Natural killer cell treated with Interleukin-12 subunit alpha and Interleukin-12 subunit beta and Interleukin-15 and Interleukin-18, amount 100 ng/mL, for 72 hours (primary cell): ENCODE measurements at places on chromosomes 7 and 10. TPM values are rescaled to one million over a fixed set of nuclear protein-coding genes. Genes with fewer than 3 reads are reported as not detected.

GRCh38 chr7:154858836-154859537 is 143.9 kb downstream of the PAXIP1 start:
- no peak overlapping the region for H3K4me3 ChIP-seq
- no peak overlapping the region for H3K27ac ChIP-seq
- H3K36me3 ChIP-seq, result no peaks in the 10 kb centered on the region
- no peaks in the 10 kb centered on the region for H3K4me1 ChIP-seq
- no peak for DNase-seq

DNA sequence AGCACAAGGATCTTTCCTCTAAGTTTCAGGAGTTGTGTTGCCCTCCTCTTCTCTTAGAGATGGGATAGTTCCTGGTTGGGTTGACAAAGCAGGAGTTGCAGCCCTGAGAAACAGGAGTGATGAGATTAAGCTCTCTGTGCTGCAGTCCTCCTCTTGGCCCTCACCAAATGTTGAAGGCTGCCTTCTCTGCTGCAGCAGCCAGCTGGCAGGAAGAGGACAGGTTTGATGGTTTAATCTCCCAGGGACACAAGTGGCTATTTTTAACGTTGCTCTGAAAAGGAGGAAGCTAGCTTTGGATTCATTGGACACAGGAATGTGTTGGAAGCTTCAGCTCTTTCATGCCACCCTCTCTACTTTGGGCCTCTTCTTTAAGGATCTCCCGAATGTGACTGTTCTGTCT is 9.4 kb downstream of the STRIP2 start:
- H3K27me3 ChIP-seq, result no peaks in the 10 kb centered on the region
- no peak for DNase-seq
- peaks cover 4% of the 10 kb centered on the region for H3K4me1 ChIP-seq
- no peak overlapping the region for H3K4me3 ChIP-seq
- peaks cover 21% of the 10 kb centered on the region for H3K36me3 ChIP-seq

GRCh38 chr7:116810267-116811116 is 51.9 kb upstream of the CAPZA2 start:
- H3K36me3 ChIP-seq, result no peaks in the 10 kb centered on the region
- no peaks in the 10 kb centered on the region for H3K4me1 ChIP-seq
- H3K4me3 ChIP-seq, result no peak overlapping the region
- H3K27me3 ChIP-seq, result no peaks in the 10 kb centered on the region

GRCh38 chr7:132161533-132161915 is 414.7 kb downstream of the PLXNA4 start:
- no peaks in the 10 kb centered on the region for H3K4me1 ChIP-seq
- H3K27me3 ChIP-seq, result no peaks in the 10 kb centered on the region
- H3K4me3 ChIP-seq, result no peak overlapping the region
- H3K27ac ChIP-seq, result no peak overlapping the region

DNA sequence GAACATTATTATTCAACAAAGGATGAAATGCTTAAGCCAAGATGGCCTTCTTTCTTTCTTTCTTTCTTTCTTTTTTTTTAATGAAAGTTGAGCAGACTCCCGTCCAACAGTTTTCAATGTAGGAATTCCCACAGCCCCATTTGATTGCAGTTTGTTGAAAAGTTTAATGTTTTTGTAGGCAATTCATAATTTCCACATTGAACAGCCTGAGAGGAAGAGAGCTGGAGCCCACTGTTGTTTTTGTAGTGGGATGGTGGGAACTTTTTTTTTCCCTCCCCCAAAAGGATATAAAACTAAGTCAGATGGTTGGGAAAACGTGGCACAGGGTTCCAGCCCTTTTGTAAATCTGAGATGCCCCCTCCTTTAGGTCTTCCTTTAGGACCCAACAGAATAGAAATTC is 86.6 kb downstream of the TCF7L2 start:
- H3K36me3 ChIP-seq, result no peaks in the 10 kb centered on the region
- H3K4me1 ChIP-seq, result peaks cover 6% of the 10 kb centered on the region
- no peak for DNase-seq

DNA sequence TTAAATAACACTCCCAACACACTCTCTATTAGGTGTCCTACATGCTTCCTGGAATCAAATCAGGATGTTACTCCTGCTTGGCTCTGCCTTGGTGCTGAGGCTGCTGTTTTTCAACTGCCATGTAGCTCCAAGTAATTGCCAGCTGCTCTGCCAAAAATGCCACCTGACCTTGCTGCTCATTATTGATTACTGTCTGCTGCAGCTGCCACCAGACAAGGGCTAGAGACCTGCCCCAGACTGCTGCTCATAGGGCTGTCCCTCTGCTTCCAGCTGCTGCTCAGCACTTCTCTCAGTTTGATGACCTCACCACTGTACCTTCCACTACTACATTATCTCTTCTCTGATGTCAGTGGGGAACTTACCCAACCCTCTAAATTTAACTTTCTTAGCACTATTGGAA is 102.5 kb downstream of the PCLO start:
- no peak overlapping the region for H3K27ac ChIP-seq
- H3K36me3 ChIP-seq, result no peaks in the 10 kb centered on the region
- H3K4me1 ChIP-seq, result no peaks in the 10 kb centered on the region
- no peak overlapping the region for H3K4me3 ChIP-seq
- no peaks in the 10 kb centered on the region for H3K27me3 ChIP-seq

DNA sequence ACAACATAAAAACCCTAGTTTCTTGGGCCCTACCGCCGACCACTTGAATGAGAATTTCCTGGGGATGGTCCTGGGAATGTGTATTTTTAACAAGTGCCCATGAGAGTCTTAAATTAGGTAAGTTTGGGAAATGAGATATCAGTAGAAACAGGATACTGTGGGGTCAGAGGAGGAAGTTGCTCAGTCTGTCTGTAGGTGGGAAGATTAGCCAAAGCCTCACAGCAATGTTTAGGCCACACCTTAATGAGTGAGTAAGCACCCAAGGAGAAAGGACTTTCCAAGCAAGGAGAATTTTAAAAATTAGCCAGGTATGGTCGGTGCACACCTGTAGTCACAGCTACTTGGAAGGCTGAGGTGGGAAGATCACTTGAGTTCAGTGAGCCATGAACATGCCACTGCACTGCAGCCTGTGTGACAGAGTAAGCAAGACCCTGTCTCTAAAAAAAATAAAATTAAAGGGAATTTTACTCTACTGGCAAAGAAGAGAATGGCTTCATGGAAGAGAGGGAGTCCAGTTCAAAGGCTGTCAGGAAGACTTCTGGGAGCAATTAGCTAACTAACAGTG is 31.9 kb downstream of the PAPSS2 start:
- no peak overlapping the region for H3K4me3 ChIP-seq
- no peaks in the 10 kb centered on the region for H3K36me3 ChIP-seq
- no peak for DNase-seq

DNA sequence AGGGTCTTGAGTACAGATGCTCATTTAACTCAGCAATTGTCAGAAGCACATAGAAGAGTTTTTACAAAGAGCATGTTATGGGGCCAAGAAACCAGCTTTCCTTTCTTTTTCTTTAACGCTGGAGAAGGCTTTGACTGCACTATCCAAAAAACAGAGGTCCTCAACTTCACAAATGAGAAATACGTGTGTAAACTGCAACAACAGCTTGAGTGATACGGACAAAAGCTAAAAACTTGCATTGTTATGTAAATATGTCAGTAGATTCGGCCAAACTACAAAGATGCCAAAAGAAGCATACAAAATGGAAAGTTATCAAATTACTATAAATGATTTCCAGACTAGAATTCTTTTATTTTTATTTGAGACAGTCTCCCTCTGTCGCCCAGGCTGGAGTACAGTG is 62.4 kb upstream of the C10orf90 start:
- no peaks in the 10 kb centered on the region for H3K36me3 ChIP-seq
- DNase-seq, result no peak
- H3K4me3 ChIP-seq, result no peak overlapping the region
- H3K27ac ChIP-seq, result no peak overlapping the region

DNA sequence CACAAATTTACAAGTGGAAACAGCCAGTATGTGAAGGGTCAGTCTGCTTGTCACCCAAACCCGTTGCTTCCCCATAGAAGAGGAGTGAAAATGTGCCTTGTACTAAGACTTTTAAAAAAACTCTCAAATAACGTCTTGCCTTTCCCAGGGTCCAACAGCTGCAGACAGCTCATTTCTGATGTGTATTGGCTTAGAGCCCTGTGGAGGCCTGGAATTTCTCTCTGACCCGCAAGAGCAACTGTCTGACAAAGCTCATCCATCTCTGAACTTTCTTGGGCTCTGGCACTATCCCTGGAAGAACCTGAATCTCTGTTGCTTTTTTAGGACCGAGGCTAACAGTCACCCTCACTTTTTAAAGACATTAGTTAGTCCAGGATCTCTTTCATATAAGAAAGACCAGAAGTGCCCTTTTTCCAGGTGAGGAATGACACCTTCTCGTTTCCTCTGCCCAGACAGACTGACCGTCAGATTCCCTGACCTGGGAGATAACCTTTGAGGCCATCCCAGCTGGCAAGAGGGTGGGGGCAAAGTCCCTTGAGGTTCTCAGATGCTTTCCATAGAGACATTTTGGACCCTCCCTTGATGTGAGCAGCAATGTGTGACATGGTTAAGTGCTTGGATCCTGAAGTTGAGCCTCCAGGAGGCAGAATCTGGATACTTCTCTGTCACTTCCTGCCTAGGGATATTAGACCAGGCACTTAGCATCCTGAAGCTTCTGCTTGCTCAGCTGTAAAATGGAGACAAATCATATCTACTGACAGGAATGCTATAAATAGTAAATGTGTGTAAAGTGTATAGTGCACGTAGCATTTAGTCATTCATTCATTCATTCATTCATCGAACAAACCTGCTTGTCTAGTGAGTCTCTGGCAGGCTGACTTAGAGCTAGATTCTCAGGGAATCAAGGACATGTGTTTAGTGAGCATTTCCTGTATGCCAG is 4.5 kb upstream of the NODAL start:
- DNase-seq, result no peak
- H3K27ac ChIP-seq, result no peak overlapping the region
- no peaks in the 10 kb centered on the region for H3K36me3 ChIP-seq
- no peak overlapping the region for H3K4me3 ChIP-seq
- H3K4me1 ChIP-seq, result peaks cover under 1% of the 10 kb centered on the region

GRCh38 chr10:22980822-22981221 is 53.0 kb downstream of the ARMC3 start:
- H3K36me3 ChIP-seq, result no peaks in the 10 kb centered on the region
- H3K27me3 ChIP-seq, result peaks cover 9% of the 10 kb centered on the region
- H3K4me1 ChIP-seq, result no peaks in the 10 kb centered on the region

MRPS33 gene
- total RNA-seq, result 74.2 TPM
